ENCODE measurements at places on chromosomes 3 and 15.

DNA sequence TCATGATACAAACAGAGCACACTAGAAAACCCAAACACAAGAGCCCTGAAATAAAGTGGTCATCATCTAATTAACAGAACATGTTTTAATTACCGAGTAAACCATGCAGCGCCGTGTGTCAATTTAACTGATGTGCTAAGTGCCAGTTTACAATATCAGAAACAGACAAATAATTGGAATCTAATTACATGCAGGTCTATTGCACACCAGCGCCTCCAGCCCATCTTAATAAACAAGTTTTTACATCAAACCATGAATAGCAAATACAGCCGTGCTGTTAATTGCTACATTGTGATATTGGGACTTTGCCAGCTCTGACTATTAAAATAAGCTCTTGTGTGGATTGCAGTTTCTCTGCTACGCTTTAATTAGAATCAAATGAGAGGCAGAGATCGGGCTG lies 510.2 kb upstream of the MDFIC2 start:
- DNase-seq, result no peak

- no peak for DNase-seq
Observed at GRCh38 chr3:143720381-143720780, 127.9 kb downstream of the SLC9A9 start.

- DNase-seq, result no peak
Observed at GRCh38 chr15:40937762-40938535, 8.8 kb downstream of the DLL4 start.

GRCh38 chr3:47741925-47742324 lies 39.8 kb downstream of the SMARCC1 start:
- no peak for DNase-seq
